ENCODE measurements at places on chromosomes 11 and 22. TPM values are rescaled to one million over a fixed set of nuclear protein-coding genes. Genes with fewer than 3 reads are reported as not detected.

TPBGL gene
- not detected for total RNA-seq

DNA sequence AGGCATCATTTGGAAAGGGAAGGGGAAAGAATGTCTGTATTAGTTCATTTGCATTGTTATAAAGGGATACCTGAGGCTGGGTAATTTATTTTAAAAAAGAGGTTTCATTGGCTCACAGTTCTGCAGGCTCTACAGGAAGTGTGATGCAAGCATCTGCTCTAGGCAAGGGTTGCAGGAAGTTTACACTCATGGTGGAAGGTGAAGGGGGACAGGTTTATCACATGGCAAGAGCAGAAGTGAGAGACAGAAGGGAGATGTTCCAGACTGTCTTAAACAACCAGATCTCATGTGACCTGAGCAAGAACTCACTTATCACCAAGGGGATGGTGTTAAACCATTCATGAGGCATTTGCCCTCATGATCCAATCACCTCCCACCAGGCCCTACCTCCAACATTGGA lies 90.6 kb downstream of the CCDC83 start:
- no peak overlapping the region for H3K4me3 ChIP-seq
- no peaks in the 10 kb centered on the region for H3K36me3 ChIP-seq
- no peak for DNase-seq
- peaks cover 38% of the 10 kb centered on the region for H3K4me1 ChIP-seq
- no peak overlapping the region for H3K27ac ChIP-seq

DNA sequence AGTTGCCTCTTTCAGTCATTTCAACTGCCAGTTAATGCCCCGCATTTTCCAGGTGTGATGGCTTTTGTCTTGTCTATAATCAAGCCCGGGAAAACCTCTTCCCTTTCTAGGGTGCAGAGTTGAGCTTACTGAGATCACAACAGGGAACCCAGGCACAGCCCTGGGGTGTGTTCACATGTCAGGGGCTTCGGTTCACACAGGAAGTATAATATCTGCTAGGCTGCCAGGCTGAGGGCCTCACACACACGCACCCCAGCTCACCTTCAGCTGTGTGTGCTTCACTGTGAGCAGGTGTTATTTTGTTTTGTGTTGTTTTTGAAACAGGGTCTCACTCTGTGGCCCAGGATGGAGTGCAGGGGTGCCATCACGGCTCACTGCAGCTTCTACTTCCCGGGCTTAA lies 9.7 kb upstream of the SOX10 start:
- DNase-seq = no peak
- no peak overlapping the region for H3K27ac ChIP-seq
- H3K4me3 ChIP-seq = no peak overlapping the region
- H3K27me3 ChIP-seq = no peaks in the 10 kb centered on the region
- no peaks in the 10 kb centered on the region for H3K36me3 ChIP-seq

CSRP3 gene
- total RNA-seq = not detected

OTOG gene
- not detected for total RNA-seq

GRCh38 chr22:24455039-24455438 lies 27.6 kb downstream of the ADORA2A start:
- no peaks in the 10 kb centered on the region for H3K36me3 ChIP-seq
- DNase-seq = no peak
- H3K4me3 ChIP-seq = no peak overlapping the region
- H3K27me3 ChIP-seq = no peaks in the 10 kb centered on the region
- peaks cover 33% of the 10 kb centered on the region for H3K4me1 ChIP-seq
- H3K27ac ChIP-seq = no peak overlapping the region

POLA2 gene
- 24.0 TPM for total RNA-seq

DNA sequence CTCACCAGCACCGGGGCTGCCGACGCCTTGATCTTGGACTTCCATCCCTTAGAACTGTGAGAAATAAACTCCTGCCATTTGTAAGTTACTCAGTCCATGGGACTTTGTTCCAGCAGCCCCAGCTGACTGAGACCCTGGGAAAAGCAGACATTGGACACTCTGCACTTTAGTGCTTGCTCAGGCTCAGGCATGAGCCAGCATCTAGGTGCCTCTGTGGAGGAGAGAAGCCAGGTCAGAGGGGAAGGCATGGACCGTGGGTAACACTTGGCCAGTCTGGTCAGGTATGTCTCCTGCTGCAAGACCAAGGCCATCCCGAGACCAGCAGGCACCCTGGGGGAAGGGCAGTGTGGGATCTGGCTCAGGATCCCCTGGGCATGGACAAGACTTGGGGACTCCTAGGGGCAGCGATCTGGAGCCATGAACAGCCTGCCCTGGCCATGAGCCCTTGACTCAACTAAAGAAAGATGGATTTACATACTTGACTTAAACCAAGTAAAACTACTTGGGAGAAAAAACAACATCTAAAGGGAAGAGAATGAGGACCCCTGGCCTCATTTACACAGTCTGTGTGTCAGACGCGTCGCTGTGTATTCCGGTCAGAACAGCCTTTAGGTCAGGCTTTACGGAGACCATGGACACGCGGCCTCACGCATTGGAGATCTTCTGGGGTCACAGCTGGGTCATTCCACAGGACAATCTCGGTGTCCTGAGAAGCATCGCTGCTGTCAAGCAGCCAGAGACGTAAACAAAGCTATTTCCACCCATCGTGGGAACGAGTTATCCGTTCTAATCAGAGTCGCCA lies 497.1 kb downstream of the BRD1 start:
- H3K27ac ChIP-seq = no peak overlapping the region
- no peaks in the 10 kb centered on the region for H3K36me3 ChIP-seq
- no peak overlapping the region for H3K4me3 ChIP-seq
- no peaks in the 10 kb centered on the region for H3K27me3 ChIP-seq

GRCh38 chr11:96388891-96389719 lies 607 bp downstream of the CCDC82 start:
- H3K27me3 ChIP-seq = no peaks in the 10 kb centered on the region
- H3K4me3 ChIP-seq = peak overlapping the region; percentile 84
- H3K36me3 ChIP-seq = peaks cover 2% of the 10 kb centered on the region
- peak; percentile 65 for DNase-seq
- H3K4me1 ChIP-seq = peaks cover 19% of the 10 kb centered on the region

ARFGAP3 gene
- total RNA-seq = 40.2 TPM

DNA sequence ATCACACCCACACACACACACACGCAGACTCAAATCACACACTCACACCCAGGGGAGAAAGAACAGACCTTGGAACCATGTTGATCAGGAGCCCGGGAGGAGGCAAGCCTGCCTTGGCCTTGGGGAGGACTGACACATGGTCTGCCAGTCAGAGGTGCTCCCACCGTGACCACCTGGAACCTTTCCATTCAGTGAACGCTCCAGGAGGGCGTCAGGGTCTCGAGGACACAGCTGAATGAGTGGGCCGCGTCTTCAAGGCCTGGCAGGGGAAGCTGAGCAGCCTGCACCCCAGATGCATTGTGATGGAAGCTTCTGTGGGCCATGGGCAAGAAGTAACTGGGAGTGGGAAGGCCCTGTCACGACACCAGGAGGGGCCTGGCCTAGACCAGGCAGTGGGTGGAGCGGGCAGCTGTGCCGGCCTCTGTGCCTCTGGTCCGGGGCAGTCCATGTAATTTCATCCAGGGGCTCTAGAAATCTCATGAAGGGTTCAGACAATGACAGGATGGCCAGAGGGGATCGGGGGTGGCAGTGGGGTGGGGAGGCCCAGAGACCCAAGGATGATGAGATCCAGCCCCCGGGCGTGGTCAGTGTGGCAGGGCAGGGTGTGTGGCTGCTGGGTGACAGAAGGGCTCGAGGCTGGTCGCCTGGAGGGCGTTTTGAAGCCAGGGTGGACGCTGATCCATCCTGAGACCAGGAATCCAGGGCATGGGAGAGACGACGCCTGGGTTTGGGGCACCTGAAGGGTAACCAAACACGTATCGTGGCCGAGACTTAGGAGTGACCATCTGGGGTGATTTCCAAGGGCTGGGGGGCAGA lies 53.7 kb downstream of the IGF2 start:
- no peaks in the 10 kb centered on the region for H3K27me3 ChIP-seq
- H3K36me3 ChIP-seq = no peaks in the 10 kb centered on the region
- no peak overlapping the region for H3K27ac ChIP-seq
- H3K4me3 ChIP-seq = no peak overlapping the region

GAL3ST1 gene
- not detected for total RNA-seq

FOSL1 gene
- 52.6 TPM for total RNA-seq

- no peak overlapping the region for H3K4me3 ChIP-seq
- H3K36me3 ChIP-seq = no peaks in the 10 kb centered on the region
- no peaks in the 10 kb centered on the region for H3K27me3 ChIP-seq
- no peak overlapping the region for H3K27ac ChIP-seq
Measured at GRCh38 chr11:63832336-63832735, 6.6 kb upstream of the MARK2 start.

B4GAT1 gene
- 21.2 TPM for total RNA-seq

GRCh38 chr11:17924713-17925112 lies 88.1 kb downstream of the SERGEF start:
- no peaks in the 10 kb centered on the region for H3K4me1 ChIP-seq
- no peaks in the 10 kb centered on the region for H3K27me3 ChIP-seq
- no peak overlapping the region for H3K27ac ChIP-seq
- DNase-seq = no peak
- no peaks in the 10 kb centered on the region for H3K36me3 ChIP-seq

GRCh38 chr11:65654375-65655349 lies 8.1 kb downstream of the RELA start:
- peaks cover 61% of the 10 kb centered on the region for H3K36me3 ChIP-seq
- H3K4me1 ChIP-seq = peaks cover 23% of the 10 kb centered on the region
- H3K27me3 ChIP-seq = no peaks in the 10 kb centered on the region
- DNase-seq = no peak
- no peak overlapping the region for H3K4me3 ChIP-seq

GRCh38 chr11:20536784-20537183 lies 62.6 kb upstream of the SLC6A5 start:
- H3K36me3 ChIP-seq = no peaks in the 10 kb centered on the region
- no peak overlapping the region for H3K27ac ChIP-seq
- no peak overlapping the region for H3K4me3 ChIP-seq
- H3K27me3 ChIP-seq = no peaks in the 10 kb centered on the region
- DNase-seq = no peak

- no peaks in the 10 kb centered on the region for H3K4me1 ChIP-seq
- no peaks in the 10 kb centered on the region for H3K27me3 ChIP-seq
- H3K27ac ChIP-seq = no peak overlapping the region
- no peak for DNase-seq
- H3K4me3 ChIP-seq = no peak overlapping the region
Measured at GRCh38 chr11:60570970-60571369, 55.8 kb downstream of the MS4A13 start.

Data from endothelial cell of umbilical vein (primary cell).